Activated gamma-delta T cell (primary cell): ENCODE measurements at places on chromosomes 5 and 9.

GRCh38 chr9:73138516-73138915, 13.1 kb upstream of the ANXA1 start:
- DNase-seq, result no peak

DNA sequence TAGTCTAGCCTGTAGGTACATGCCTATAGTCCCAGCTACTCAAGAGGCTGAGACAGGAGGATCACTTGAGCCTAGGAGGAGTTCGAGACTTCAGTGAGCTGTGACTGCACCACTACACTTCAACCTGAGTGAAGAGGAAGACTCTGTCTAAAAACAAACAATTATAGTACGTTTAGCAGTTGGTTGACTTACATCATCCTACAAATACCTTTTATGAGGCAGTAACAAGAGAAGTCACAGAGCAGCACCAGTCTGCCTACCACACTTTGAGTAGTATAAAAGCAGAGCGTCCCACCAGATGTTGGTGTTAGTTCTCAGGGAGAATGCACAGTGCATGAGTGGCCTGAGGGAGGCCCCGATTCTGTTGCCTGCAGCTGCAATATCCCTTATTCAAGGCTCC, 16.1 kb downstream of the ZFR start:
- DNase-seq, result no peak

DNA sequence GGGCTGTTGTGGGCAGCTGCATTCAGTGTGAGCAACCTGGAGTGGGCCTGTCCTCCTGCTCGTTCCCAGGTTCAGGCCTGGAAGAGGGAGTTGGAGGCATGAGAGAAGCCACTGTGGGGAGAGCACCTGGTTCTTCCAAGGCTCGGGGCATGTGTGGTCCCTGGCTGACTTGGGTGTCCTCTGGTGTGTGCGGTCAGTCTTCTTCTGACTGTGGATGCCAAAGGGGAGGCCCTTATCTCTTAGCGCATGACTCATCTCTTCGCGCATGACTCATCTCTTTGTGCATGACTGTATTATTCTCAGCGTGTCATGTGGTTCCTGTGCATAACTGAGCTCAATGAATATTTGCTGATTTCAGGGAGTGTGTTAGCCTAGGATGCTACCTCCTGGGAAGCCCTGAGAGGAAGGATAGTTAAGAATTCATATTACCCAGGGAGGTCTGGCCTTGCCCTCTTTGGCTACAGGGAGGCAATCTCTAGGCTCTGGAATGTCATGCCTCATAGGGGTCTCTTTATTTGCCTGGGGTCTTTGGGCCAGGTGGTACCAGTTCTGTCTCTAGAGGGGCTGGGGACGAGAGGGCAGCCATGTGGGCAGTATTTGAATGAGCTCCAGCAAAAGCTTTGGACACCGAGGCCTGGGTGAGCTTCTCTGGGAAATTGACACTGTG, 188.7 kb downstream of the HSPA4 start:
- no peak for DNase-seq

GRCh38 chr9:133830310-133830709, 92.2 kb upstream of the SARDH start:
- DNase-seq, result no peak

GRCh38 chr9:121447321-121447834, 52.3 kb downstream of the GGTA1 start:
- no peak for DNase-seq

GRCh38 chr5:119512277-119512676, 60.0 kb downstream of the HSD17B4 start:
- no peak for DNase-seq

- DNase-seq, result no peak
Measured at GRCh38 chr5:79418276-79418675, 95.7 kb downstream of the HOMER1 start.

GRCh38 chr5:10353241-10354047, at the start of gene MARCHF6:
Gene MARCHF6, plus strand, starts transcription at chr5:10353695. Its CDS starts 204 bp downstream, at chr5:10353899.
- DNase-seq, result peak; percentile 92

- no peak for DNase-seq
Measured at GRCh38 chr9:6924988-6925563, 167.3 kb downstream of the KDM4C start.

GRCh38 chr5:132668706-132669454, 4.9 kb upstream of the IL4 start:
- DNase-seq, result no peak

DNA sequence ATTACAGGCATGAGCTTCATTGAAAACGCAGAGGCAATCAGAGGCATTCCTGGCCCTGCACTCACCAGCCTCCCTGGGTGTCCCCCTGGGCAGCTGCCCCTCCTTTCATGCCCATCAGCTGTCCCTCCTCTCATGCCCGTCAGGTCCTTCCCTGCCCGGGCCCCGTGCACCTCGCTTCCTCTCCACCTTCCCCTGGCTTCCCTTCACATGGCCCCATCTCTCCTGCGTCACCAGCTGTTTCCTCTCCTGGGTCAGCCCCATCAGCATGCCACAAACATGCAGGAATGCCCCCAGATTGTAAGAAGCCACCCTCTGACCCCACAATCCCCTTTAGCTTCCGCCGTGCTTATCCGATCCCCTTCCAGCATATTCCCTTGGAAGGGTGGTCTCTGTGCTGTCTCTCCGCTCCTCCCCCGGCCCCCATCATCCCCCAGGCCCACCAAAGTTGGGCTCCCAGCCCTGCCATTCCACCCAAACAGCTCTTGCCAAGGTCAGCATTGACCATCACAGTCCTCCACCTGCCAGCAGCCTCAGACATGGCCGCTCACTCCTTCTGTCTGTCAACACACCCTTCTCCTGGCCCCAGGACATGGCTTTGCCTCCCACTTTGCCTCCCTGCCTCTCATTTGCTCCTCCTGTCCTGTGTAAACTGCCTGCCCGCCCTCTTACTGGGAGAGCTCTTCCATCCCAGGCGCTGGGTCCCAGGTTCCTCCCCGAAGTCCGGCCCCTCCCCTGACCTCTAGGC, 98.6 kb upstream of the IER5L start:
- no peak for DNase-seq

DNA sequence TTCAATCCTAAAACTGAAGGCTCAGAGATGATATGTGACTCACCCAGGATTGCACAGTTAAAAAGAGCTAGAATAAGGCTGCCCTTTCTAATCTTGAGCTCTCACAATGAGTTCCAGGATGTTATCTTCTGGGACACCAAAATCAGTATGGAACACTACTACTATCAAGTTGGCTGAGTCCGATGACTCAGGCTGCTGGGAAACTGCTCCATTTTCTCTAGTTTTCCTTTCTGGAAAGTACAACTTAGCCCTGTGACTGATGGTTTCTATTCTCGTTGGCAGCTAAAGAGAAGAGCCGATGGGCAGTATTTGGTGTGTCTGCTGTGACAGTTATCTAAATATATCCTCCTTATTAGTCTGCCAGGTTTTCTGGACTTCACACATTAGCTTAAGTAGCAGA, 37.9 kb upstream of the DPYSL3 start:
- no peak for DNase-seq

DNA sequence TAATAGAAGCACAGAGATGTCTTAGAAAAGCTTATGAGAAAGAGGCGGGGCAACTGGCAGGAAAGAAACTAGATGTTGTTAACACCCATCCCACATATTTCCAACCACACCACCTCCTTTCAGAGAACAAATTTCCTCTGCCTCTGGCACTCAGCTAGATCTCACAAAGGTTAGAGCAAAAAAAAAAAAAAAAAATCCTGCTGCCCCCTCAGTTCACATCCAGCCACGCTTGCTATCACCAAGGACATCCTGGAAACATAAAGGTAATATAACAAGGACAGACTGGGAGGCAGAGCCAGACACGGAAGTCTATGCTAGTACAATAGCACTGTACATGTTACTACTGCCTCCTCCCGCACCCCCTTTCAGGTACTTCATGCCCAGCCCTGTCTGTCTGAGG, 238.0 kb upstream of the PTGER4 start:
- no peak for DNase-seq

GRCh38 chr9:37037503-37038301, 3.6 kb upstream of the PAX5 start:
- DNase-seq, result no peak

GRCh38 chr5:181224390-181225229, 1.5 kb downstream of the TRIM41 start:
- DNase-seq, result no peak

- no peak for DNase-seq
Measured at GRCh38 chr9:127707766-127708165, 978 bp downstream of the CFAP157 start.

DNA sequence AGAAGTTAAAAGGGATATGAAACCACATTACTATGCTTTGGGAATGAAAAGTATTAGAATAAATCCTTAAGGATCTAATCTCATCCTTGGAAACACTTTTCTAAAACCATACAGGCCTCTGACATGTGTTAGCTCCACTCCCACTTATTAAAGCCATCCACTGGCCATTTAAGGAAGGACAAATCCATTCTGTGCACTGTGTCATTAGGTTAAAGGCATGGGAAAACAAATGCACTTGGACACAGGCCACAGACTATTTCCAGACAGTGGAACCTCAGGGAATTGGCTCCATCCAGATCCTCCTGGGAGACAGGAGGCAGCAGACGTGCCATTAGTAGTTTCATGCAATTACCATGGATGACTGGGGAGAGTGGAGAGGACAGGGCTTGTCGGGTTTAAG, 454.9 kb downstream of the ENC1 start:
- DNase-seq, result no peak

DNA sequence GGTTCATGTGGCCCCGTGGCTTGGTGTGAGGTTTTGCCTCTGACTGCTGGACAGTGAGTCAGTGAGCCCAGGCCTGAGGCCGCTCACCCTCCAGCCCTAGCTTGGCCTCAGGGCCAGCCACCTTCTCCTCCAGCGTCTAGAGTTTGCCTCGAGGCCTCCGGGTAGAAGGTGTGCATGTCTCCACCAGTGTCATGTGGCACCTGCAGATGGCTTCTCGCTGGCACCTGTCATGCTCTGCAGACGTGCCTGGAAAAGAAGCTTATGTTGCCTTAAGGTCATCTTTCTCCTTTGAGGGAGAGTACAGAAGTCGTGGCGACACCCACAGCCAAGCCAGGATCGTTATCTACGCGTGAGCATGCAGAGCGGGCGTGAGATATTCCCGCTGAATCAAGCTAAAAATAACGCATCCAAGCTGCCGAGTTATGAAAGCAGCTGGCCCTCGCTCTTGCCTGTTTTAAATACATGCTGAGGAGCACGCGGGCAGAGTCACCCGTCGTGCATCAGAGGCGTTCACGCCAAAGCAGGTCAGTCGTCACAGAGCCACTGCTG, 79.7 kb upstream of the FCN2 start:
- DNase-seq, result no peak

DNA sequence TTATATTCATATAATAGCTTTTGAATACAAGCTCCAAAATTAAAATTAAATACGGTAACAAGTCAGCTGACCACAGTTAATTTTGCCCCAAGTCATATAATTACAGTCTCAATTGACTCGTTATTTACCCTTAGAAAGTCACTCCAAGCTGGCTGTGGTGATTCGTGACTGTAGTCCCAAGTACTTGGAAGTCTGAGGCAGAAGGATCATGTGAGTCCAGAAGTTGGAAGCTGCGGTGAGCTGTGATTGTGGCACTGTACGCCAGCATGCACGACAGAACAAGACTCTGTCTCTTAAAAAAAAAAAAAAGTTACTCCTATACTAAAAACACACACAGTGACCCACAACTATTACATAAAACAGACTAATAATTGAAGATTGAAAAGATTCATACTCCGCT, 31.6 kb upstream of the DTWD2 start:
- no peak for DNase-seq

DNA sequence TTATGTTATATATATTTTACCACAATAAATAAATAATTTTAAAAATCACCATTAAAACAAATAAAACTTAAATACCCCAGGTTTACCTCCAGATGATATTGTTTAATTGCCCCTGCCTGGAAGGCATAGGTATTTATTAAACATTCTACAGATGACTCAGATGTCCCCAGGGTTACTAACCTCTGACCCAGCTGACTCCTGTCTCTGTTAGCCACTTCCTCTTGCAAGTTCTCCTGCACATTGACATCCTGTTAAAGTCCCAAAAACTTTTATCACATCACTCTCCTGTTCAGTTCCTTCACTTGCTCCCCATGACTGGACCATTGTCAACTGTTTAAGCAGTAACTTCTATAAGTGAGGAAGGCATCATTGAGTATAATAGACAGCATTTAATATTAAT, 37.0 kb upstream of the RAB3C start:
- no peak for DNase-seq

GRCh38 chr5:132183723-132184122, 43.9 kb downstream of the P4HA2 start:
- no peak for DNase-seq

GRCh38 chr5:11072568-11072967, 311.5 kb upstream of the DAP start:
- DNase-seq, result no peak

GRCh38 chr9:137694962-137695875, 76.4 kb downstream of the EHMT1 start:
- DNase-seq, result no peak

DNA sequence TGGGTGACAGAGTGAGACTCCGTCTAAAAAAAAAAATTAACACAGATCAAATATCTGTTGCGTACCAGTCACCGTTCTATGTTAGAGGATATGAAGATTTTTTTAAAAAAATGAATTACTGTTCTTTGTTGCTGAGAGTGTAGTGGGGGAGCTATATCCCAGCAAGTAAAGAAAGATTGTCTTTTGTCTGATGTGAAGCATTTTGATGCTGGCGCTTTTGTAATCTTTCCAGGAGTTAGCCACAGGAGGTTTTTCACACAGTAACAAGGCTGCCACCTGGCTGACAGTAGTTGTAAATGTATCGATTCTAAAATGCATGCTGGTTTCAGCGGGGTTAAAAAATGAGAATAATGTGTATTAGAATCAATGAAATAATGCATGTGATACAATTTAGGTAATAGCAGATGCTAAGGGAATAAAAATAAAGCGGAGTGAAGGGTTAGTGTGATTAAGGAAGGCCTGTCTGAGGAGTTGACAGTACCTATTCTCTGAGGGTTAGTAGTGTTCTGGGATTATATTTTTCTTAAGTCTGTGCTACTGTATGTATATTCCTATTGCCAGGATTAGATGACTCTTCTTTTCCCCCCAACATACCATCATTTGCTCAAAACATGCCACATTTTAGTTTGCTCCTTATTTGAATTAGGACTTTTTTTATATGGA, 3.4 kb downstream of the LMNB1 start:
- DNase-seq, result no peak

GRCh38 chr9:133521122-133522072, 3.4 kb downstream of the MYMK start:
- DNase-seq, result no peak

DNA sequence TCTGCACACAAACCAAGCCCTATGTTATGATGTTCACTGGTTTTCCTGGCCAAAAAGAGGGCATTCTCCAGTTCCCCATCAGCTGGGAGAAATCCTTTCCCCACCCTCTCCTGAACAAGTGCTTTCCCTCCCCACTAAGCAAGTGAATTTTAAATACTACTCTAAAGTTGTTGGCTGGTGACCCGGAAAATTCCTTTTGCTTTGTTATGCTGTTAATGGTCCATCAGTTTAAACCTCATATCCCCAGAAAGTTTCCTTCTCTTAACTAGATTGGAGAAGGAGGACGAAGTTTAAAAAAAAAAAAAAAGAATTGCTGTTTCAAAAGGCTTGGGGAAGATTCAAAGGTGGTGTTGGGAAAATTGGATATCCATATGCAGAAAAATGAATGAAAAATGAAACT, 21.9 kb upstream of the SPRY4 start:
- DNase-seq, result no peak

- no peak for DNase-seq
Measured at GRCh38 chr9:98809311-98810101, 2.0 kb downstream of the GALNT12 start.
